ENCODE measurements at places on chromosomes 7 and 10. TPM values are rescaled to one million over a fixed set of nuclear protein-coding genes. Genes with fewer than 3 reads are reported as not detected.

DNA sequence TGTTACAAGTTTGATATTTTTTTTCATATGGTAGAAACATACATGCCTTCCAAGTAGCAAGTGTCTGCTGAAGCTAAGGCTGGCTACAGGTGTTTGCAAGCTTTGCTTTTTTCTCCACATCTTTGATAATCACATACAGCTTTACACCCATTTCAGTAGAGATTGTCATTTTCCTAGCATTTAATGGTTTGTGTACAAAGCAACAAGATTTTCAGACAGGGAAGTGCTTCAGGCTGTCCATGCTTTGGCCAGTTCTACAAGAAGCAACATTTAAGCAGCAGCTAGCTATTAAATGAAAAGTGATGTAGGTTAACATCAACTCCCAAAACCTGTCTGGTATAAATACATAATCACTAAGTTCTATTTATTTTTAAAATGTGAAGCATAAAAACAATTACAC, 2.3 kb downstream of the HDAC9 start:
- DNase-seq, result no peak

DNA sequence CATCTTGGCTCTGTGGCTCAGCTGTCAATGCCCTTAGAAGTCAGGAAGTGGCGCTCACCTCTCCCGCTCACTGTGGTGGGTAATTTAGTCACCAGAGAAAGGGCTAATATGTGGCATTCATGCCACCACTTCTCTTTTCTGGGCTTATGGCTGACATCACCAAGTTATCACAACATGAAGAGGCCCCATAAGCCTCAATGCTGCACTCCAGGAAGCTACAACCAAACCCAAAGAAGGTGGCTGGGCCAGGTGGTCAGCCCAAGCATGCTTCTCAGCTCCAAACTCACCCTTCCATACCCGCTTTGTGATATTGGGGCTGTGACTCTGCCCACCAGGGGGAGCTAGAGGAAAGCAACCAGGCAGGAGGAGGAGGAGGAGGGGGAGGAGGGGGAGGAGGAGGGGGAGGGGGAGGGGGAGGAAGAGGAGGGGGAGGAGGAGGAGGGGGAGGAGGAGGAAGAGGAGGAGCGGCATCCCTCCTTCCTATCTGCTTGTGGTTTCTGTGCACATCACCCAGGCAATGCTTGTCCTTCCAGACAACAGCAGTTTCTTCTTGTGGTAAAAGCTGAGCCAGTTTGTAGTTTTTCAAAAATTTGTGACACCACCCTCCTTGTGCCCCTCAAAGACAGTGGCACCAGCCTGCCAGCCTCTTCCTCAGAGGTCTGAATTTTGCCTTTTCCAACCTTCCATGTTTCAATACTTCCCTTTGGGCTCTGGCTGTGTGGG, 42.1 kb downstream of the CYP26A1 start:
- peak; percentile 82 for DNase-seq

DNA sequence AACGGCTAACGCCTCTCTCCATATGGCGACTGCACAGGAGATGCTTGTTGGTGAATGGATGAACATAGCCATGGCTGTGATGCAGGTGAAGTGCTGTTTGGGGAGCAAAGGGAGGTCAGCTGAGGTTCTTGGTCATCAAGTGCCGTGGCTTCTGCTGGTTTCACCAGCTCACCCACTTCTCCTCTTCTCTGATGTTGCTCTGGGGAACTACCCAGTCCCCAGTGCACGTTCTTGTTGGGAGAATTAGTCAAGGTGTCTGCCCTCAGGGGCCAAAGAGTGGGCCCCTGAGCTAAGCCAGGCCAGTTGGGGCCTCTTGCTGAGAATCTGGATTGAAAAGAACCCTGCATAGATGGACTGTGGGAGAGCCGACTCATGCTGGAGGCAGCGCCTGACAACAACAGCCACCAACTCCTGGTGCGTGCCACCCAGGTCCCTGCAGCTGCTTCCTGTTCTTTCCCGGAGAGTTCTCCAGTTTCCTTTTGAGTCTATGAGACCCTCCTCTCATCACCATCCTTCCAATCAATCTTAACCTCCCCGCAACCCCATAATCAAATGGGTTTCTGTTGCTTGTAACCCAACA, 3.0 kb downstream of the BTBD16 start:
- no peak for DNase-seq

- DNase-seq, result no peak
These were observed 380.9 kb downstream of the LRRTM3 start for GRCh38 chr10:67306588-67307205.

The MOGAT3 gene
- total RNA-seq, result 6.3 TPM

The GRM8 gene
- not detected for total RNA-seq

The GPRIN2 gene
- total RNA-seq, result 3.7 TPM
